Left lobe of liver (tissue), 2 donors: ENCODE measurements at places on chromosomes 2 and 18. TPM values are rescaled to one million over a fixed set of nuclear protein-coding genes. Genes with fewer than 3 reads are reported as not detected.

DNA sequence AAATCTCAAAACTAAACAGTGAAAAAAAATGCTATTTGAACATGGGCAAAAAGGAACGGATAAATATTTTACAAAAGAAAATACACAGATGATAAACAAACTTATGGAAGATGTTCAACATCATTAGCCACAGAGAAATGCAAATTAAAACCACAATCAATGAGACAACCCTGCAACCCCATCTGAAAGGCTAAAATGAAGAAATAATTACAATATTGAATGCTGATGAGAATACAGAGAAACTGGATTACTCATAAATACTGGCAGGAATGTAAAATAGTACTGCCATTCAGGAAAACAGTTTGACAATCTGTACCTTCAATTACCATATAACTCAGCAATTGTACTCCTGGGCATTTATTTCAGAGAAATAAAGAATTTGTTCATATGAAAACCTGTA is 193.1 kb upstream of the UBE2E3 start:
- no peak for DNase-seq

DNA sequence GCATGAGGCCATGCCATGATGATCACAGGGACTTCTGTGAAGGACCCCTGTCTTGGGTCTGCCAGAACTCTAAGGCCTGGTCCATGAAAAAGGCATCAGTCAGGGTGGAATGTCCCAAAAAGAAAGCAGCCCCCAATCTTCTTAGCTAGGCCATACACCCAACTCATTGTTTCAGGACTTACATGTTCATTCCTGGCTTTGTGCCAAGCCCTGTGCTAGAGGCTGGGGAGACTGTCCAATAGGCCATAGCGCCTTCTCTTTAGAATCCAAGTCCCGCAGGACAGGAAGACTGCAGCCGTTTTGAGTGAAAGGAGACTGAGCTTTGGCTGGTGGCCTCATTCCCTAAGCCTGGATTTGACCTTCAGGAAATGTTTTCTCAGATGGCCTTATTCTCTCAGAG is 247.3 kb downstream of the PRKCE start:
- DNase-seq: no peak

DNA sequence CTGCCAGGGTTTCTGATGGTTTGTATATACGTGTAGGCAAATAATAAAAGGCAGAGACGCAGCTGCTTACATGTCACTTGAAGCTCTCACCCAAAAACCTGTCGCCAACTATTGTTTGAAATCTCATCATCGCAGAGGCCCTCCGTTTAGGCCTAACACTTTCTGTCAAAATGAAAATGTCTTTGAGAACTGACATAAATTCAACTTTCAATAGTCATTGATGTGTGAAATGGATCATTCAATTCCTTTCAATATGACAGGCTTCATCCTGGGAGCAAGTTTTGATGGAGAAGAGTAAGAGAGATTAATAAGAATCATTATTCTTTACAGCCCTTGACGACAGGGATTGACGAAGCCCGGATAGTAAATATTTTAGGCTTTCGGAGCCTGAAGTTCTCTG is 2.7 kb downstream of the ACTG2 start:
- DNase-seq: no peak

DNA sequence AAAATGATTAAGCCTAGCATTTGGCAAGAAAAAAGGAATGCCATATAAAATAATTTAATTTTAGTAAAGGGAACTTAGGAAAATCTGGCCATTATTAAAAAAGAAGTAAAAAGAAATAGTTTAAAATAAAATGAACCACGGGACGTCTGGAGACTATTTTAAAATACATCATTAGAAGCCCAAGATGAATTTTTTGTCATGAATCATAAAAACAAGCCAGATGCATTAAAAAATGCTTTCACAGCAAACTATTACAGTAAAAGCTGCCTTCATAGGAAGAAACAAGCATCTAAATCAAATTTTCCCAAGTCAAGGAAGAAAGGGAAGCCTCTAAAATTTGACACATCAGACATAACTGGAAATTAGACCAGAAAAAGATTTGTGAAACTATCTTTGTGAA is 33.0 kb downstream of the COL5A2 start:
- DNase-seq: no peak

- no peak for DNase-seq
Observed at GRCh38 chr2:212912445-212913103, 238.8 kb downstream of the IKZF2 start.

The FBXO15 gene
- total RNA-seq: 0.58 TPM

GRCh38 chr2:174594456-174594855 is 3.1 kb downstream of the WIPF1 start:
- DNase-seq: no peak

DNA sequence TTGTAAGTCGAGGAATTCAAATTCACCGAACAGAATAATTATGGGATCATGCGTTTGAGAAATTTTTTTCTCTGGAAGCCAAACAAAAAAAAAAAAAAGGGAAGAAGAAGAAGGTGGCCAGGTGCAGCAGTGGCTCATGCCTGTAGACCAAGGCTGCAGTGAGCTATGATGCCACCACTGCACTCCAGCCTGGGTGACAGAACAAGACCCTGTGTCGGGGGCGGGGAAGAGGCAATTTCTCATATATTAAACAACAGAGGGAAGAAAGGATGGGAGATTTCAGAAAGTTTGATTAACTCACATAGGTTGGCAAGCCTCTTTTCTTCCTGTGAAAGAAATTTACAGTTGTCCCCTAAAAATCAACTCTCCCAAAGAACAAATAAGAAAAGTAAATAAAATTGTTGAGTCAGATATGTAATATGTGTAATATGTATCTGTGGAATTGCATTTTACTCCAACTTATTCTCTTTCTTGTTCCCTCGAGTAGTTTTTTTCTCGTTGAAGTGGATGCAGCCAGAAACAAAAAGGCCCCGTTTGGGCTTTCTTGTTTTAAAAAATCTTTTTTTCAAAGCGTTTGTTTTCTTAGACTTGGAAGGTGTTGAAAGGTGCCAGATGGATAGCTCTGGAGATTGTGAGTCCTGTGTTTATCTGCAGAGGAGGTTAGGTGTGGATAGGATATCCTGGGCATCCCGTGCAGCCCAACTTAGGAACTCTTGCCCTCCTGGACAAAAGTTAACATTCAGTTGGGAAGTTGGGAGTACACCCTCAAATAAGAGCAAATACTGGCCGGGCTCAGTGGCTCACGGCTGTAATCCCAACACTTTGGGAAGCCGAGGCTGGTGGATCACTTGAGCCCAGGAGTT is 25.4 kb upstream of the FMNL2 start:
- DNase-seq: no peak

The HMSD gene
- 0.23 TPM for total RNA-seq

The RAB12 gene
- 16.8 TPM for total RNA-seq

DNA sequence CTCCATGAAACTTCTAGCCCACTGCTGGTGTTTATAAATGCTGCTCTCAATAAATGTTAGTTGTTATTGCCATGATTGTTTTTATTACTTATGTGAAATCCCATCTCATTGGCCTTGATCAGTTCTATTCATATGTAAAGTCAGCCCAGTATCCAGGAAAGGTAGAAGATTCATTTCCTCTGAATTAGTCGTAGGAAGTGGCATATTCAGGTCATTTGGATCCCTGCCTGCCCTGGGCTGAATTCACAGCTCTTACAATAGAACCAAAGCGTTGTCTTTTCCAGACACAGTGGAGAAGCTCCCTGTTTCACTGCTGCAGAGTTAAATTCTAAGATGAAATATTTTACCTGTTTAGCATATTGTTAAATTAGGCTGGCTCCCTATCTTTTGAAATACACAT is 70.3 kb downstream of the MAIP1 start:
- no peak for DNase-seq

GRCh38 chr2:159126432-159127022 is 158.1 kb downstream of the TANC1 start:
- no peak for DNase-seq

DNA sequence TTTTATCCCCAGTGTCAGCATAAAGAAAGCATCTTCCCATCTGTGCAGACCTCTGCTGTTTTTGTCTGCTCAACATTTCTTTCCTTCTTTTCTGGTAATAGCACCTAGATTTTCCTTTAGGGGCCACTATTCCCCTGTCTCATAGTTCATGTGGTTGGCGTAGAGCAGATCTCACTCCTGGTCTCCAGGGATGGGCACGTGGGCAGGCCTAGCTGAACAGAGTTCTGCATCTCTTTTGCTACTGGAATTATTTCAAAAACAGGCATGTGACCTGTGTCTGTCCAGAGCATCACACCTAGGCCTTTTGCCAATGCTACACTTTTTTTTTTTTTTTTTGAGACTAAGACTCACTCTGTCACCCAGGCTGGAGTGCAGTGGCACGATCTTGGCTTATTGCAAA is 17.7 kb upstream of the ICOS start:
- no peak for DNase-seq

The SLC5A7 gene
- not detected for total RNA-seq

DNA sequence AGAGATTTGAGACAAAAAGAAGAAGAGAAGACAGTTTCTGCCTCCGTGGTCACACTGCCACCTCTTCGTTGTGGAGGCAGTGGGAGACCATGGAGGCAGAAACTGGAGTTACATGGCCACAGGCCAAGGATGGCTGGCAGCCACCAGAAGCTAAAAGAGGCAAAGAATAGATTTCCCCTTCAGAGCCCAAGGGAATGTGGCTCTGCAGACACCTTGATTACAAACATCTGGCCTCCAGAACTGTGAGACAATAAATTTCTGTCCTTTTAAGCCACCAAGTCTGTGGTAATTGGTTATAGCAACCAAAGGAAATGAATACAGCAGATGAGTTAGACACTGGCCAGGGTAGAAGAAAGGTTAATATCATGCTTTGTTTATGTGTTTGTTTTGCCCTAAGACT is 420.4 kb upstream of the LYPD1 start:
- DNase-seq: no peak

DNA sequence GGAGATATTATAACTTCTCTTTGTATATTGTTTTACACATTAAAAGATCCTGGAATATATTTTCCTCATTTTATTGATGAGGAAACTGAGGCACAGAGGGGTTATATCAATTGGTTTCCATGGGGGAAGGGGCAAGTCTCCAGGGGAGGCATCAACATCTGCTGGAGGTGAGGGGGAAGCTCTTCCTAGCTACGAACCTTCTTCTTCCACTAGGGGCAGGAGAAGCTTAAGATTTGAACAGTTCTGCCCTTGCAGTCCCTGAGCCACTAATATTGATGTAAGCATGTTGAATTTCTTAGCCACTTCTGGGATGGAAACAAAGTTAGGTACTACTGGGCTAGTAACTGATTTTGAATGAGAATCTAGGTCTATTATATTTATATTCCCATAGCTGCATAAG is 140.1 kb upstream of the AQP4 start:
- DNase-seq: no peak
